A172 (cell line): ENCODE measurements at places on chromosomes 3 and 15.

- no peak for DNase-seq
Observed at GRCh38 chr15:92650256-92650655, 5.3 kb downstream of the FAM174B start.

DNA sequence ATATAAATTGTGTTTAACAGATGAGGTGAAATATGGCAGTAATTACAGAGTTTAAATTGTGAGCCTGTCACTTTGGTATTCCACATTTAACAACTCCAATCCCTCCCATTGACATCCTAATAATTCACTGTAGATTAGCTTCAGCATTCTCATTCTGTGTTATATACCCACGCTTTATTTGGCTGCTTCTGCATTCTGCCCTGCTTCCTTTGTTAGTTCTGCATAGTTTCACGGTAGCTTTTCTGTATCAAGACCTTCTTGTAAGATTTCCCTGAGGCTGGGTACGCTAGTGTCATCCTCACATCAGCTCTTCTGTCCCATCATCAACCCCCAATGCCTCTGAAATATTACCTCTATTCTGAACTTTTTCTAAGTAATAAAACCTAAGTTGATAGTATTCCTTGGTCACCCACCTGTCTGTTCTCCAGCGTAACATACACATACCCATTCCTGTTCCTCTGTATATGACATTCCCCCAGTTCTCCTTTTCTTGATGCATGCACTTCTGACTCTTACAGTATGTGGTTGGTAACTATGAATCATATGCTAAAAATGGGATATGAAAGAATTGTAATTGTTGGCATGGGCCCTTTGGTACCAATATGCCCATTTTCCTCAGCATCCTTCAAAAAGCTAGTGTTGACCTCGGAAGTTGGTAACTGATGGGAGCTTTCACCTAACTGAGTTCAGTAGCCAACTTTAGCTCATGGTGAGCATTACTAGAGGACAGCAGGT lies 171.2 kb downstream of the KLHL25 start:
- no peak for DNase-seq

DNA sequence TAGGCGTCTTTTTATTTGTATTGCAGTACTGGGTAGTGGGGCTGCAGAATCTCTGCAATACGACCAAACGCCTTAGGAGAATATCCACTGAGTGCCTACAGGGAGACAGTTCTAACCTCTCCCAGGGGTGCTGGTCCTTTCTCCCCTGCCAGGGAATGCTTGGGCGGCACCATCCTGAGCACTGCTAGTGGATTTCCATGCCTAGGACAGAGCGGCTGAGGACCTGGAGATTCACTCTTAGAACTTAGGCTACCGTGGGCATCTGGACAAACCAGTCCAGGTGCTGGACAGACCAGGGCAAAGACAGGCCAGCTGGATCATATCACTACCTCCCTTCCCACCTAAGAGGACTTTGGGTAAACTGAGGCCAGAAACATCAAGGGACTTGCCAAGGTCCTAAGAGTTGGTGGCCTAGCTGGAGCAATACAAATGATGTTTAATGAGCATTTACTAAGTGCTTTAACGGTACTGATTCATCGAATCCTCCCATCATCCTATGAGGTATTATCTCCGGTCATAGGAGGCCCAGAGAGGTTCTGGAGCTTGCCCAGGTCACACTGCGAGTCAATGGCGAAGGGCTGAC lies 902 bp downstream of the TMEM44 start:
- no peak for DNase-seq

DNA sequence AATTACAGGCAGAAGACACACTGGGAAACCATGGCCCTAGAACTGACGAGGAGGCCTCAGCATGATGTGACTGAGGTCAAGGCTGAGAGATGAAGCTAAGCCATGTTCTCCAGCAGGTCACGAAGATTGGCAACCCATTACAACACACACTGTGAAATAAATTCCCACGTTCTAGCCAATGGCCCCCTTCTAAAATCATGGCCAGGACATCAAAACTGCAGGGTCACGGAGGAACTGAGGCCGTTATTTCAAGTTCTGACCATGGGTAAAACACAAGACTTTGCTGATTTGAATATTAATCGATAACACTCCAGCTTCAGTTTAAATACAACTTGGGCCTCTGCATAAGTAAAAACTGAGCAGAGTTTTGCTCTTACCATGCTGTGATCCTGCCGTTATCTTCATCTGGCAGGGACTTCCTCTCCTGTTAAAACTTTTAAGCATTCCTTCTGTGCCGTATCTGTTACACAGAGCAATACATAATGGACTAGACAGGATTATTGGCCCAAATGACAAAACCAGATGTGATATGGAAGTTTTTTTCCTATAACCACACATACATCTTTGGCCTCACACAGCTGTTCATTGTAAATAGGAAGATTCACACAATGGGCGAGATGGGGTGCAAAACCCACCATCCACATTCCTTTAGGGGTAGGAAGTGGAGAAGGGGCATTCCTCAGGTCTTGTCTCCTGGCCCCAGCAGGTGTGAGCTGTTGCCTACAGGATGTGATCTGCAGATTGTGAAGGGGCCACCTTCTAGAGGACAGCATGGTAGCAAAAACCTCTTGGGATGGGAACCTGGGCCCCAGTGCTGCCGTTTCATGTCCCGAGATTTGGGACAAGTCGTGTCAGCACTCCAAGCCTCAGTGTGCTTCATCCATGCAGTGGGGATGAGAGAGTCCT lies 207.4 kb downstream of the OPA1 start:
- DNase-seq = no peak
